ENCODE measurements at places on chromosomes 13 and 19.

DNA sequence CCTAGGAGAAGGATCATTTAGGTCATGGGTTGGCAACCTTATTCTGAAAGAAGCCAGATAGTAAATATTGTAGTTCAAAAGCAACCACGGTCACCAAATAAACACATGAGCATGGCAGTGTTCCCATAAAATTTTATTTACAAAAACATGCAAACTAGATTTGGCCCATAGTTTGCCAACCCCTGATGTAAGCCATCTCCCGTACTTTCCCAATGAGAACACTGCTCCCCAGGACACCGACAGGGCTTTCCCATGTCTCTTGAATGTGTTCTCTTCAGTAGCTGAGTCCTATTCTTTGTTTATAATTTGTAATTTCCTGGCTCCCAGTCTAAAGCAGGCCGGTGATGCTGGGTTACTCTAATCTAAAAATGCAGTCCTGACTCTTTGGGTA, 239.6 kb downstream of the LHFPL6 start:
- no peak for DNase-seq

- DNase-seq, result no peak
These were observed 7.8 kb upstream of the WASF3 start for GRCh38 chr13:26549713-26550112.

DNA sequence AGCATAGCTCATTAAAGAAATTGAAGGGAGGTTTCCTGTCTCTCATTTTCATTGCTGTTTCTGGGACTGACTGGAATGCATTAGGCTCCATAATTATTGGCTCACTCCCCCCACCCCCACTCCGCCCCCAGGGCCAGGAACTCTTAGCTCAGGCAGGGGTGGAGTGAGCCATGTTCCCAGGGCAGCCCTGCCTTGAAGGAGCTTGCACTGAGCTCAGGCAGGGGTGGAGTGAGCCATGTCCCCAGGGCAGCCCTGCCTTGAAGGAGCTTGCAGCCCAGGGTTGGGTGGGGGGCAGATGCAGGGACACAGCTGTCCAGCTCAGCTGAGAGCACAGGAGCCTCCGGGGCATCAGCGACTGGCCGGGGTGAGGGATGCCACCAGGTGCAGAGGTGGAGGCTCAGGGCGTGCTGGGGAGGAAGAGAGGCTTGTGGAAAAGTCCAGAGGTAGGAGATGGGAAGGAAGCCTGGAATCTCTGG, 39.1 kb upstream of the TFDP1 start:
- DNase-seq, result no peak

DNA sequence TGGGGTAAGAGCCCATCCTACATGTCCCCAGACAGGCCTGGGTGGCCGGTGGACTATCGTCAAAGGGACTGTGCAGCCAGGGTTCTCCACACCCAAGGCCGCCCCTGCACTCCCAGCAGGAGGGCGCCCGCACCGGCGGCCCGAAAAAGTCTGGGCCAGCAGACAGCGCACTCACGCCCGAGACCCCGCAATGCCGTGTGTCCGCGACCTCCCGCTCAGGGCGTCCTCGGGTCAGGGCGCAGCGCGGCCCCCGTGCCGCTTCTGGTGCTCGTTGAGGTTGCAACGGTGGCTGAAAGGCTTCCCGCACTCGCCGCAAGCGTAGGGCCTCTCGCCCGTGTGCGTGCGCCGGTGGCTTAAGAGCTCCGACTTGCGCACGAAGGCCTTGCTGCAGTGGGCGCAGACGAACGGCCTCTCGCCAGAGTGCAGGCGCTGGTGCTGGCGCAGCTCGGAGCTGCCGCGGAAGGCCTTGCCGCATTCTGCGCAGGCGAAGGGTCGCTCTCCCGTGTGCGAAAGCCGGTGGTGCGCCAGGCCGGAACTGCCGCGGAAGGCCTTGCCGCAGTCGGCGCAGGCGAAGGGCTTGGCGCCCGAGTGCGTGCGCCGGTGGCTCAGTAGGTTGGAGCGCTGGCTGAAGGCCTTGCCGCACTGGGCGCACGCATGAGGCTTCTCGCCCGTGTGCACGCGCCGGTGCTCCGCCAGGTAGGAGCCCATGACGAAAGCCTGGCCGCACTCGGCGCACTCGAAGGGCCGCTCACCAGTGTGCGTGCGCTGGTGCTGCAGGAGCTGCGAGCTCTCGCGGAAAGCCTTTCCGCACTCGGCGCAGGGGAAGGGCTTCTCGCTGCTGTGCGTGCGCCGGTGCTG, 2.8 kb upstream of the A1BG start:
- DNase-seq, result no peak

DNA sequence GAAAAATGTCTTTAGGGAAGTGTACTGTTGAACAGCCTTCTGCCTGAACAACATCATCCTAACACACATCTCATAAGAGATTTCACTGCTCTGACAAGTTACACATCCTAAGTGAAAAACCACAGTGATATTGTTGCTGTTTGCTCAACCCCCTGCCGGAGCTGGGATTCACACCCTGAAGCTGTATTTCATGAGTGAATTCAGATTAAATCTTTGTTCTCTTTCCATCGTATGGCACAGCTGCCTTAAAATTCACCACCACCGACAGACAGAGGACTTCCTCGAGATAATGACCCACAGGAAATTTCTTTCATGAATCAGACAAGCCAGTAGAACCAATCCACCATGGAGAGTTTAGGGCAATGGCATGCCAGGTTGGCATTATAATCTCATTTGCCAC, 280.8 kb downstream of the DCT start:
- no peak for DNase-seq

DNA sequence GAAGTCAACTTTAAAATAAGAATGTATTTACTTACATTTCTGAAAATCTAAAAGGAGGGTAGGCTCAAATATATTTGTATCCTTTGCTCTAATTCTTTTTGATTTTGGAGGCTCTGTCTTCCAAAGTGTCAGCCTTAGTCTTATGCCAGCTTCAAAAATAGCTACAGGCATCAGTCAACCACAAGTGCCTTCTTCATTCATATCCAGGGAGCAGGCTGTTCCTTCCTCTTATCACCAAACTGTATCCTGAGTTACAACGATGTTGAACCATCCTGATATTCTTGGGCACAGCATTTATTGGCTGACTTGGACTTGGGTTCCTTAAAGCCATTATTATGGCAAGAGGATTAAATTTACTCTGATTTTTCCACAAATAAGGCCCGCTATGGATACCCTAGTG, 1161.3 kb downstream of the PCDH17 start:
- DNase-seq, result no peak

DNA sequence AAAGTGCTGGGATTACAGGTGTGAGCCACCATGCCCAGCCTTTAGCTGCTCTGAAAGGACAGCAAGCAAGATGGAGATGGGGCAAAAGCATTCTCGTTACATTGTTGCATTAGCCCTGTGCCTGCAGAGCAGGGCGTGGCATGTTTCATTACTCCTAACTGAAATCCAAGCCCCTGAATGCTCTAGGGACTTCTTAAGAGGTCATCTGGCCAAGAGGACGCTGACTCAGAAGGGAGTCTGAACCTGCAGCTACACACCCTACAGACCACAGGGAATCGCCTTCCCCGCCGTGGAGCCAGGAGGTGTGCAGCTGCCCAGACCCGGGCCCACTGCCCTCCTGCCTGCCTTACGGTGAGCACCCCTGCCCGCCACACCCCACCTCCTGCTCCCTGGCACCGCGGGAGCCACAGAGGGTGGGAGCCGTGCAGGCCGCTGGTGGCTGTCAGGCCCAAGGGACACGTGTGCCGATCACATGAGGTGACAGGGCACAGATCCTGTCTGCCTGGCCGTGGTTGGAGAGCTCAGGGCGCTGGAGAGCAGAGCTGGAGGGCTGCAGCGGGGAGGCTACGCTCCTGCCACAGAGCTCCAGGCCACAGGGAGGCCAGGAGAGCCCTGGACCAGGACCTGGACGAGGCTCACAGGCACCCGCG, 27.2 kb downstream of the ADPRHL1 start:
- no peak for DNase-seq

- no peak for DNase-seq
These were observed 1043.4 kb downstream of the DIAPH3 start for GRCh38 chr13:59120297-59120843.

GRCh38 chr13:68007576-68007975, 777.4 kb upstream of the PCDH9 start:
- DNase-seq, result no peak

- DNase-seq, result no peak
These were observed 11.9 kb downstream of the MRPS12 start for GRCh38 chr19:38942471-38943181.
